Daoy (cell line): ENCODE measurements at places on chromosomes 3 and 15. TPM values are rescaled to one million over a fixed set of nuclear protein-coding genes. Genes with fewer than 3 reads are reported as not detected.

DNA sequence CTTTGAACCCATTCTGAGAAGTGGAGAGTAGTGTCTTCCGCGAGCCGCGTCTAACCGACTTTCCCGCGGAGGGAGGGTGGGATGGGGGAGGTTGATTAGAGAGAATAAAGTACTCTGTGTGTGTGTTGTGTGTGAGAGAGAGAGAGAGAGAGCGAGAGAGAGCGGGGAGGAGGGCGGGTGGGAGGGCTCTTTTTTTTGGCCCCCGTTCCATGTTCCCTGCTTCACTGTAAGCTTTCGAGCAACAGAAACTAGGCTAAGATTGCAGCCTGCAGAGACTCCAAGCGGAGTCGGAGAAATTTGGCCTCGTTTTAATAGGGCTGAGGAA is 1.6 kb upstream of the MEIS2 start:
- DNase-seq: no peak

SLC24A5 gene
- total RNA-seq: not detected in 2 replicates

ST8SIA2 gene
- 2.9 and 6.4 TPM in 2 replicates for total RNA-seq

SLC12A1 gene
- total RNA-seq: not detected in 2 replicates

- DNase-seq: no peak
Observed at GRCh38 chr3:51679318-51679717, 8.3 kb downstream of the TEX264 start.

SMAD6 gene
- 9.0 and 12.2 TPM in 2 replicates for total RNA-seq

HIGD2B gene
- not detected in 2 replicates for total RNA-seq

GRCh38 chr3:109098079-109098644 is 19.8 kb downstream of the MORC1 start:
- no peak for DNase-seq

- DNase-seq: no peak
Observed at GRCh38 chr3:194736277-194736895, 50.7 kb downstream of the FAM43A start.

DNA sequence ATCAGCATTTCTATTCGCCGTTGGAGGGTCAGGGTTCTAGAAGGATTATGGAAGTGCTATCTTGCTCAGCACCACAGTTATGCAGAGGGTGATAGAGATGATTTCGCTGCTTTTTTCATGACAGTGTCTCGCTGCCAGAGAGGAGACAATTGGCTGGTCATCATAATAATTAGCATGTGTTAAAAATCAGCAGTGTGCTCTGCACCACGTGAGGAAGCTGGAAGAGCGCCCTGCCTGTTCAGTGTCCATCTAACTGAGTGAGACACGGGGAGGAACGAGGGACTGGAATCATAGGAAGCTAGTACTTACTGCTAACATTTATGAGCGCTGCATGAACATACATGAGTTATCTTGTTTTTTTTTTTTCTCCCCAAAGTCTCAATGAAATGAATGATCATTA is 116.2 kb upstream of the PLAAT1 start:
- no peak for DNase-seq

- no peak for DNase-seq
Observed at GRCh38 chr15:40265875-40266274, 17.0 kb downstream of the ANKRD63 start.

GOLGA8Q gene
- total RNA-seq: not detected in 2 replicates

DNA sequence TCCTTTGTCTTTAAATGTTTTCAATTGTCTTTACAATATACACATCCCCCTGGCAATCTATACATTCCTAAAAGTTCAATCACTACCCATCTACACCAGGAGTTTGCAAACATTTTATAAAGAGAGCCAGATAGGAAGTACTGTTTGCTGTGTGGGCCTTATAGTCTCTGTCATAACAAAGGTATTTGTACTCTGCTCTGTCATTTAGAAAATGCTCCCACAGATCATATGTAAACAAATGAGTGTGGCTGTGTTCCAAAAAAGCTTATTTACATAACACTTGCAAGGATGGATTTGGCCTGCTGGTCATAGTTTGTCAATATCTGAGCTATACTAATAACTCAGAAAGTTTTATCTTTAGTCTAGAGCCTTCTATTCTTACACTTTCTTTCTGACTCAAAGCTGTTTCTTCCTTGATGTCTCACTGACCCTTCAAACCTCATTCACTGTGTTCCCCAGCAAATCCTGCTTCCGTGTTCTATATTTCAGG is 511.9 kb downstream of the GBE1 start:
- no peak for DNase-seq

DNA sequence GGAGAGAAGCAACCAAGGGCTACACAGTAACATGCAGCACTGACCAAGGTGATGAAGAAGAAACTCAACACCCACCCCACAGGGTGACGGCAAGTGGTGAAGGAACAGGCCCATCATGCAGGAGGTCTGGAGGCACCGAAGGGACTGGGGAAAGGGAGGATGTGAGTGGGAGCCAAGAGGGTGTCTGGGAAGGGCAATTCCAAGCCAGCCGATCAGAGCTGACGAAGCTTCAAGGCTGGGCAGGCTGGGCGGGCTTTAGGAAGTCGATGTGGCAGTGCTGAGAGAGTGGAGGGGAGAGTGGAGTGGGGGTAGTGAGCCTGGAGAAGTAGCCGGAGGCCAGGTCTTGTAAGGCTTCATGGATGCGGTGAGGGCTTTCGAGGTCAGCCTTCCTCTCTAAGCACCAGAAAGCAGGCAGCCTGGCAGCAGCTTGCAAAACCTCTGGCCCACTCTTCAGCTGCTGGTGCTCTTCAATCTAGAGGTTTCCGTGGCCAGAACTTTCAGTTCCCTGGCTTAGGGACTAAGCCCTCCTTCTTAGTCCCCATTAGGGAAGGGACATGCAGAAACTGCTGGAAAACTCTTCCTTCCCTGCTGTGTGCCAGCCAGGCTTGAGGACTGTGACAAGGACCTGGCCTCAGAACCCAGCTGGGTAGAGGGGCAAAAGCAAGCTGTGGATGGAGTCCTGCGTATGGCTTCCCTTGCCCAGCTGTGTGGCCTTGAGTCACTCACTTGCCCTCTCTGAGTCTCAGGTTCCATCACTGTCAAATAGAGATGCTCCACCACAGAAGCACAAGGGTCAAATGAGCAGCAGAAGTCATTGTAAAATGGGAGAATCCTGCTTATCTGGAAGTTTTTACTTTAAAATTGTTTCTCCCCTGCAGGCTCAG is 72.1 kb downstream of the TLE3 start:
- no peak for DNase-seq

- peak; percentile 22 for DNase-seq
Observed at GRCh38 chr15:73601451-73602445, 31.4 kb downstream of the NPTN start.

DNA sequence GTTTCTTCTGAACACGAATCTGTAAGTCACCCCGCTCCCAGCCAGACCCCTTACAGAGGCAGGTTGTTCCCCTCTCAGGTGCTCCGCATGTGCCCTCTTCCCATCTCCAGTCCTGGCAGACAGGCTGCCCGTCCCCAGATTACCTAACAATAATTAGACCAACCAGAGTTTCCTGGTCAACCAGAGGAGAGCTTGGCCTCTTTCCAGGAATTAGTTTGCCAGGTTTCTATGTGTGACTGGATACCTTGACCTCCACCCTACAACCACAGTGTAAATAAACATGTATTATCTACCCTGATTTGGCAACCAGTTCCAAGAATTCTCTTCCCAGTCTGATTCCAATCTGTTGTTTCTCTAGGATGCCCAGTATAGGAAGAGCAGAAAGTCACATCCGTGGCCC is 178.0 kb upstream of the UMPS start:
- peak; percentile 72 for DNase-seq

LSMEM2 gene
- 1.1 TPM in 1 of 2 replicates, not detected in the other for total RNA-seq

DNA sequence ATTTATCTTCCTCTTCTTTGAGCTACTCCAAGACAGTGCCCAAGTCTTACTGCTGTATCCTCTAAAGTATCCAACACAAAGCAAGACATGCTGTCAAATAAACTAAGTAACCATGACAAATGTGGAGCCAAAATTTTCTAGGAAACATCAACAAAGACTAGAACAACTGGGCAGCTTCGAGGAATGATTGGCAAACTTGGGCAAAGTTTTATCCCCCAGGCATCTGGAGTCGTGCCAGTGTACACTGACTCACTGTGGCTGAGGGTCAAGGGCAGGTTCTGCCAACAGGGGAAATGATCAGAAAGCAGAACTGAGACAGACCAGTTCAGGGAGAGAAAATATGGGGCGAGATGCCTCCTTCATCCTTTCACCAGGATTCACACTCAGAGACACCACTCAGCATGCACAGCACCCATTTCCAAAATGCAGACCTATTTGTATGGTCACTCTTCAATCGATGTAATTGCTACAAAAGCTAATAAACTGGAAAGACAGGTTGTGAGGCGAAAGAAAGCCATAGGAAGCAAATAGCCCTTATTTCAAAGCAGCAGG is 65.8 kb downstream of the MB21D2 start:
- peak; percentile 93 for DNase-seq

- DNase-seq: no peak
Observed at GRCh38 chr3:170947018-170947769, 38.8 kb upstream of the EIF5A2 start.

TMA7 gene
- 444 and 464 TPM in 2 replicates for total RNA-seq

DNA sequence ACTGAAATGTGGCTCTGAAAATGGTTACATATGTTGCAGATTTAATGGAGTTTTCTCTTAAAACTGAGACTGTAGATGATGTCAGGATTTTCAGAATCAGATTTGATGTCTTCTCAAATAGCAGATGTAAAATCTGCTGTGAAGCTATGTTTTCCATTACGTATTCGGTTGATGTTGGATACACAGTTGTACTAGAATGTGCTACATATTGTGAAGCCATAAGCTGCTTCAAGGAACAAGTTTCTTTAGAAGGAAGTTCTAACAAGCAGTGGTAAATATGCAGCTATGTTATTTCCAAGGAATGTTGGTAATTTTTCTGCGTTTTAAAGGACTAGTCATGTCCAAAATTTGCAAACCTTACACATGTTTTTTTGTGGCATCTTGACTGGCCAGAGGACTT is 197.7 kb downstream of the RBMS3 start:
- no peak for DNase-seq

KCNAB1 gene
- total RNA-seq: 2.6 TPM in 1 of 2 replicates, not detected in the other

DNA sequence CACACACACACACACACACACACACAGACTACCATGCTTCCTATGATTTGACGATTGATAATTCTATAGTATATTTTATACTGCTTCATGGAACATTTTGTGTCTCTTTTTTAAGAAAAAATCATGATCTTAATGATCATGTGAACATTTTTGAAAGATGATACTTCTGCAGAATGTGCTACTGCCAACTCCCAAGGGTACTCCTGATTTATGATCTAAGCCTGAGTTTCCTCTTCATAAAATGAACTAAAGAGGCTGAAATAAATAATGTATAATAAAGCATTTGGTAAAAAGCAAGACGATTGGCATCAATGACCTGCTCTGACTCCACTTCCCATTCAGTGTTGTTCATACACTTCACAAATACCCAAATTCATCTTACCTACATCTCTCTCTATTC is 333.8 kb upstream of the RBMS3 start:
- no peak for DNase-seq

ANKRD63 gene
- total RNA-seq: 0.63 and 0.97 TPM in 2 replicates

GOLGA8J gene
- not detected in 2 replicates for total RNA-seq

HIGD1A gene
- total RNA-seq: 183 and 256 TPM in 2 replicates

DNA sequence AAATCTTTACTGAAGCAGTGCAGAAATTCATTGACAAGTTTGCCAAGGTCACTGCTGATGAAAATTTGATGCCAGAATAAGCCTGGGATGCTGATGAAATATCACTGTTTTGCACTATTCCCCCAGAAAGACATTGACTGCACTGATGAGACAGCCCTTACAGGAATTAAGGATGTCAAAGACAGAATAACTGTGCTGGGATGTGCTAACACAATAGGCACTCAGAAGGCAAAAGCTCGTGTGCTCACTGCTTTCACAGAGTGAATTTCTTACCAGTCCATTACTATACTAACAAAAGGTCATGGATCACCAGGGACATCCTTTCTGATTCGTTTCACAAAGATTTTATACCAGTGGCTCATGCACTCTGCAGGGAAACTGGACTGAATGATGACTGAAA is 69.4 kb downstream of the MCF2L2 start:
- no peak for DNase-seq

DNA sequence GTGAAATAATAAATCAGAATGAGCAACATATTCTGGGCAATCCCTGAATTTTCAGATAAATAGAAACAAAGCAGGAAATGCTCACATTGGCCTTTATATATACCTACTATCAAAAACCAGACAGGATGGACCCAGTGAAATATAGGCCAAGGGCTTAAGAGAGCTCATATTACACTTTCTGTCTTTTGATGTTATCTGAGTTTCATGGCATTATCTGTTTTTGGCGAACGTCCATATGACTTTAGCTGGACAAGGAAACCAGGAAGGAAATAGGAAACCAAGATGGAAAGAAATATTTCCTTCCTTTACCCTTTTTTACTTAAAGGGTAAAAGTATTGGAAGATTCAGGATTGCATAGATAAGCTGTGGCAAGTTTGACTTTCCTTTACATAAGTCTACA is 274.8 kb downstream of the THSD4 start:
- DNase-seq: no peak

- DNase-seq: no peak
Observed at GRCh38 chr3:46564190-46565021, 1.7 kb downstream of the LRRC2 start.

AAGAB gene
- total RNA-seq: 99.4 and 114 TPM in 2 replicates

- no peak for DNase-seq
Observed at GRCh38 chr15:84819791-84820190, 2.6 kb downstream of the ALPK3 start.

DNA sequence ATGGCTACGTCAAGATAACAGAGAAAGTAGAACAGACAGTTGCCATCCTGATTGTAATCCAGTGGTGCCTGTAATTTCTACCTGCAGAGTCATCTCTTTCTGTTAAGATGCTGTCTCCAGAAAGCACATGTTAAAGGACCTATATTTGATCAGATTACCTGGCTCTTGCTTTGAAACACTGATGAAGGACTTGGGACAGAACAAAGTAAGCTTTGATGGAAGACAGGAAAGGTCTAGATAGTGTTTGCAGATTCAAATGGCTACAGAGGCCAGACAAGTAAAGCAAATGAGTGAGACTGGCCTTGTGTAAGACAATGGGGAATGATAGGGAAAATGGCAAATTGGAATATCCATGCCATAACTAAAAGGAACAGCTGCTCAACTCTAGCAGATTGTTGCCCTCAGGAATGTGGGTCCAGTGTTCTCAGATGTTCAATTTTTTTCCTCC is 1.8 kb upstream of the GSK3B start:
- DNase-seq: no peak

CXCR6 gene
- total RNA-seq: not detected in 2 replicates

DNA sequence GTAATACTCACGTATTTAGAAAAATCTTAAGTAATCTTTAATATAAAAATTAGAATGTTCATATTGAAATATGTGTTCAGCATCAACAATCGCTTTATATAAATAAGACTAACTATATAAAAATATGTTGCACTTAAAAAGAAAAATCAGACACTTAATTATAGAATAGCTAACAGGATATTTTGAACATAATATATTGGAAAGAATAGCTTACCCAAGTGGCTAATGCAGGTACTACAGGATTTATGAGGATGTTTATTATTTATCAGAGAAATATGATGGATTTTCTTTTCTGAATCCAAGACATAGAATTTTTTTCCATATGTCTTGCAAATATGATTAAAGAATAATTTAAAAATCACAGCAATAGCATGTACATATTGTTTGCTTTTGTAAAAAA is 567.9 kb upstream of the GBE1 start:
- DNase-seq: no peak

GRCh38 chr3:195892105-195893043 is 16.0 kb downstream of the TNK2 start:
- DNase-seq: peak; percentile 65
